ENCODE measurements at places on chromosomes 2 and 18.

DNA sequence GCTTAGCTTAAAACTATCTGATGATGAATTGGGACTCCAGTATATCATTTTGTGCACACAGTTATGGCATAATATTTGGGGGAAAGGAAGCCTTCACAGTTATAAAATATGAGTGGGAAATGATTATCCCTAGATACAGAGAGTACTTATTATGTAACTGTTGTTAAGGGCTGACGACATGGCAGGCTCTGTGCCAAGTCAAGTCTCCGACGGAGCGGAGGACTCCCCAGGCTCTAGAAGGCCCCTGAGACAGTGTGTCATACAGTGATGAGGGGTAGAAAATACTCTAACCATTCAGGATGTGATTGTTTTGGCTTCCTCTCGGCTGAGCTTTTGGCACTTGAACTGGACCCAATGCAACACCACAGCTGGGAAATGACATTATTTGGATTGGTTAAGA, 211.8 kb downstream of the SLC8A1 start:
- no peak for DNase-seq

- no peak for DNase-seq
These were observed 53.1 kb upstream of the HS6ST1 start for GRCh38 chr2:128371648-128372345.

DNA sequence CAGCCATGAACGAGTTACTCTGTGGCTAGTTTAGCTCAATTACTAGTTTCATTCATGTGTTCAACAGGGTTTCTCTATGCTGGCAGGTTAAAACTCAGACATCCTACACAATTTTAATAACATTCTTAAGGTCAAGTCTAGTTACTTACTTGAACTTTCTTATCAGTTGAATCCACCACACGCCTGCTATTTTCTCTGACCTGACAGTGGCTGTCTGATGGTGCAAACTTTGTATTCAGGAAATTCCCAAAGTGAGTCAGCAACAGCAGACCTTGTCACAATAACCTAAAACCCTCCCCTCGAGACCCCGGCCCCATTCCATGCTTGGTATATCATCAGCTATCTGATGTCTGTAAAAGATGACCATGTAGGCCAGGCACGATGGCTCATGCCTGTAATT, 20.8 kb upstream of the CIDEA start:
- no peak for DNase-seq

DNA sequence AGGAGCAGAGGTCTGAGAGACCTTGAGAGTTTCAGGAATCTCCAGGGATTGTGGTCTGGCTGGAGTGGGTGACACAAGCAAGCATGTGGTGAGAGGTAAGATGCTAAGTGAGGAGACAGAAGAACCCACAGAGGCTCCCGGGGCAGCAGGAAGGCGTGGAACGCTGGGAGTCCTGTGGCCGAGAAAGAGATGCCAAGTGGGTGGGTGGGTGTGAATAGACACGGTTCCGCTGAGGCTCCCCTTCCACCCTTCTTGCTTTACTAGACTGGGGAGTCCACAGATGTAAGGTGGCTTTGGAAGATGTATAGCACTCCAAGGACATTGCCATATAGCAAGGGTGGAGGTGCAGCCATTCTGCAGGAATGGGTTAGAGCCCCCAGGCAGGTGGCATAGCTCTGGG, 4.2 kb downstream of the TEX51 start:
- no peak for DNase-seq

DNA sequence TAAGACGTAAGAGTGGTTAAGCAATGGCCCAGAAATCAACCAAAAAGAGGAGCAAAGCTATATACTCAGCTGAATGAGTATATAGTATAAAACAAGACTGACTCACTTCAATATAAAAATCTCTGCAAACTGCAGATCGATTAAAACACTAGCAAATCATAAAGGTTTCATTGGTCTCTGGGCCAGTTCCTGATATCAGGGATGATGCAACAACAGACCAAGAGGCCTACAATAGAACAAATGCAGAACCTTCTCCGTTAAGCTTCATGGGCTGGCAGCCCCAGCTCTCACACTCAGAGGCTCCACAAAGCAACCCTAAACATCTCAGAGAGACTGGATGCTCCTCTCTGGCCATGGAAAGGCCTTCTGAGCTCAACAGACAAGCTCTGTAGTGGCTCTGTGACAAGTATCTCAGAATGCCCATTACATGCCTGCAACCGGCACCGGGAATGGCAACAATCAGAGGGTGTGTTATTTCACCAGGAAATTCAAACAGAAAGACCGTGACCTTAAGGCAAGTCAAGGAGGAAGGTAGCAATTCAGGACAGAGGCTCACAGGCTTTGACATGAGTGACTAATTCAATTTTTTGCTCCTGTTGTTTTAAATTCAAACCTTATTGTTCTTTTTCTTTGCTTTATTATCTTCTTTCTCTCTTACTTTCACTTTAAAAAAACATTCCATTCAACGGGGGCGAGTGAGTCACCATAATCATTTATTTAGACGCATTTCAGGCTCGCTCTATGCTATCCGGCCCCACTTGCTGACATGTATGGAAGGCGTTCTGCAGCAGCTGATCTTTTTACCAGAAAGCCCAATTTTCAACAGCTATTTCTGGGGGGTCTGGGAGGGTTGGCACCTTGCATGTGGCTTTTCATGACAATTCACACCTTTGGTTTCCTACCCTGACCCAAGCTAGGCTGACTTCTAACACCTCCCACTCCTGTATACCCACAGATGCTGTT, 15.1 kb downstream of the CYRIA start:
- DNase-seq, result peak; percentile 67

- no peak for DNase-seq
These were observed 13.4 kb downstream of the DOK1 start for GRCh38 chr2:74567881-74568280.

GRCh38 chr2:170679607-170680079, 35.5 kb upstream of the SP5 start:
- no peak for DNase-seq

DNA sequence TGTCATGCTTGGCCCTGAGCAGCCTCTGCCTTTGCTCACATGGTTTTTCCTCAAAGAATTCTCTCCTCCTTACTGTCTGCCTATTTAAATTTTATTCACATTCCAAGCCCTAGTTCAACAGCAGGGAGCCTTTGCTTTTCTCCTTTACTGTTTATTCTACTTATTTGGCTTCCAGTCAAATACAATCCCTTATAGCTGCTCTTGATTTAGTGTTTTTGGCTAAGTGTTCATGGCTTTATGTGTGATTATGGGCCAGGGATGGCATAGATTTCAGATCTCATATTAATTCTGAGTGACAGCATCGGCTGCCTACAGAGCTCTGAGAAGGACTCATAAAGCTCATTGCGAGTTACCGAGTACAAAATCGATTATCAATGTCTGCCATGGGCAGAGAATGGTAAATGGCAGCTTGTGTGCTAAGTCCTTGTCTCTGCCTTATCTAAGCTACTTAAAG, 106.7 kb downstream of the METTL8 start:
- DNase-seq, result no peak

- DNase-seq, result no peak
These were observed 149.8 kb downstream of the ACTR3 start for GRCh38 chr2:114039677-114040076.
